GM23338 (cell line): ENCODE measurements at places on chromosomes 3 and 15. TPM values are rescaled to one million over a fixed set of nuclear protein-coding genes. Genes with fewer than 3 reads are reported as not detected.

- DNase-seq: no peak
Observed at GRCh38 chr3:169498336-169498735, 165.2 kb downstream of the MECOM start.

Gene SMCO1
- not detected in 2 replicates for total RNA-seq

- DNase-seq: peak; percentile 80
Observed at GRCh38 chr15:79028411-79028964, 62.1 kb downstream of the RASGRF1 start.

DNA sequence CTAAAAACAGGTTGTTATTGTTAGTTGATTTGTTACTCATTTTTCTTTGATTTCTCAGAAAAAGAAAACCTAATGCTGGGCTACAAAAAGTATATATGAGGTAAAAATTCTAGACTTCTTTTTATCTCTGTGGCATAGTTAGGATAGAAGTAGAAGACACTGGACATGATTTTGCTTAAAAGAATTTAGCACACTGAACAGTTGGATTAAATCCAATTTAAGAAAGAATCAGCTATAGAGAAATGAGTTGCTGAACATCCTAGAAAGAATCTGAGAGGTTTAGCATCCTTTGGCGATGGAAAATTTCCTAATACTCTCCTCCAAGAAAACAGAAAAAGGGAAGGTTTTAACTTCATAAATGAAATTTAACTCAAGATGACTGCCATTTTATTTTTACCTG is 259.7 kb downstream of the TBL1XR1 start:
- DNase-seq: no peak

Gene PRTG
- total RNA-seq: 2.3 and 3.4 TPM in 2 replicates

- DNase-seq: no peak
Observed at GRCh38 chr15:101050623-101051290, 131.6 kb downstream of the LRRK1 start.

Gene CIAO2A
- 132 and 199 TPM in 2 replicates for total RNA-seq

GRCh38 chr15:67835297-67836133 is 4.3 kb downstream of the RNU6-1 start:
- peak; percentile 78 for DNase-seq

- DNase-seq: no peak
Observed at GRCh38 chr15:39075311-39075710, 505.6 kb upstream of the THBS1 start.

Gene IL17RB
- 5.7 and 8.3 TPM in 2 replicates for total RNA-seq

Gene TEX55
- 0.17 and 0.27 TPM in 2 replicates for total RNA-seq

DNA sequence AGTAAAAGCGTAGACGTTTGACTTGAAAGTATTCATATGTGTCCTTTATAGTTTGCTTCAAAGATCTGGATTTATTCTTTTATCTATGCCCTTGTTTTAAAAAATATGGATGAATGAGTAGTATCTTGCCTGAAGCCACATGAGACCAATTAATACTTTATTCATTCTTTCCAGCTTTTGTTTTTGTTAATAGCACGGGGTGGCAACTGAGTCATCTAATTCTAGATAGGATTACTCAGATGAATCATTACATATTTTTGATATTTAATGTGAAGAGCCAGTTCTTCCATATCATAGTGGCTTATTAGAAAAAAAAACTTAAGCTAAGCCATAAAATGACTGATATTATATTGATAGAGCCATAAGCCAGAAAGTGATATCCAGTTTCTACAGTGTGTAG is 121.9 kb downstream of the BBX start:
- DNase-seq: no peak

DNA sequence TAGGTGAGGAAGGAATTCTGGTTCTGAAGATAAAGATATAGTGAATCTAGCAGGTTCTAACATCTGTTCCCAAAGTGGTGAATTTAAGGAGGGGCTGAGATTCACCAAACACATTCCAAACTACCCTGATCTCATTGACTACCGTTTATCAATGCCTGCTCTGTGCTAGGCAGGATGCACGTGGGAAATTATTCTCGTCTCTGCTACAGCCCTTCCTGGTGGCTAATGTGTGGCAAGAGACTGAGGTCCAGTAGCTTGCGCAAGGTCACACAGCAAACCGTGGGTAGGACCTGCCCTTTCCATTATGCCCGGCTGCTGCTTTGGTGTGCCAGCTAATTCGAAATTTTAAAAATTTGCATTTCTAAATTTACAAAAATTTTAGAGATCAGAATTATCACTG is 209.5 kb upstream of the TRIM42 start:
- DNase-seq: no peak

Gene DUOXA2
- total RNA-seq: not detected in 2 replicates

- DNase-seq: no peak
Observed at GRCh38 chr15:48632651-48633050, 12.9 kb downstream of the FBN1 start.

DNA sequence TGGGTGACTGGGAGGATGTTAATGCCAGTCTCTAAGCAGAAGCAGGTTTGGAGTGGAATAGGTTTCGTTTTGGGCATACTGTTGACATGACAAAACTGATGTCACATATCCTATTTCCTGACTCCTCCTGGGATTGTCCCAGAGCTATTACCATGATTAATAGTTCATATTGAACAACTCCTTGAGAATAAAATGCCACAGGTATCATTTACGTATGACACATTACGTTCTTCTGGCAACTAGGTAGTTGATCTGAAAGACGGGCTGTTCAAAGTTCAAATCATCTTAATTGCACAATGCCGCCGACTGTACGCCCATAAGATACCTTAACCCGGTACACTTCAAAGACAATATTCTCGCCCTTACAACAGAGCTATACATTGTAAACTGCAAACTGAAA is 1.4 kb upstream of the RAB5A start:
- no peak for DNase-seq

Gene RYK
- total RNA-seq: 84.2 and 94.8 TPM in 2 replicates
